ENCODE measurements at places on chromosomes 5 and 9. TPM values are rescaled to one million over a fixed set of nuclear protein-coding genes. Genes with fewer than 3 reads are reported as not detected.

- DNase-seq = no peak
Measured at GRCh38 chr9:109789556-109789955, 9.6 kb downstream of the PALM2AKAP2 start.

PFN3 gene
- not detected for total RNA-seq

FCHSD1 gene
- 17.4 TPM for total RNA-seq

- DNase-seq = peak; percentile 87
Measured at GRCh38 chr9:127785933-127786772, at the start of gene CDK9. Gene CDK9, plus strand, starts transcription at chr9:127786034. Its CDS starts 115 bp downstream, at chr9:127786149.

DNA sequence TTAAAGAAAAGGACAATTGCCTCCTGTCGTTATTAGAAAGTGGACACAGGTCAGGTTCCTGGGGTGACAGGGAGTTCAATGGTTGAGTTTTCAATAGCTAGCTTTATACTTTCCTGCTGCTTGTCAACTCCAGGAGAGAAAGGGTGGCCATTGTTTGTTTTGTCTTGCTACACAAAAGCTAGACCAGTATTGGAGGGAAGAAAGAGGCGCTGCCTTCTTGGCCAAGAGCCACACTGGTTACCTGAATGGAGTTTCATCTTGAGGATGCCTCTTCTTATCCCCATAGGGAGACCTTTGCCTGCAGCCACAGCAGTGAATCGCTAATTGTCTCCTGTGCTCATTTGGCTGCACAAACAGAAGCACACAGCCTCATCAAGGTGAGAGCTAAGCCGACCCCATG lies 279.4 kb upstream of the GRIA1 start:
- DNase-seq = no peak

ERGIC1 gene
- 98.4 TPM for total RNA-seq

DNA sequence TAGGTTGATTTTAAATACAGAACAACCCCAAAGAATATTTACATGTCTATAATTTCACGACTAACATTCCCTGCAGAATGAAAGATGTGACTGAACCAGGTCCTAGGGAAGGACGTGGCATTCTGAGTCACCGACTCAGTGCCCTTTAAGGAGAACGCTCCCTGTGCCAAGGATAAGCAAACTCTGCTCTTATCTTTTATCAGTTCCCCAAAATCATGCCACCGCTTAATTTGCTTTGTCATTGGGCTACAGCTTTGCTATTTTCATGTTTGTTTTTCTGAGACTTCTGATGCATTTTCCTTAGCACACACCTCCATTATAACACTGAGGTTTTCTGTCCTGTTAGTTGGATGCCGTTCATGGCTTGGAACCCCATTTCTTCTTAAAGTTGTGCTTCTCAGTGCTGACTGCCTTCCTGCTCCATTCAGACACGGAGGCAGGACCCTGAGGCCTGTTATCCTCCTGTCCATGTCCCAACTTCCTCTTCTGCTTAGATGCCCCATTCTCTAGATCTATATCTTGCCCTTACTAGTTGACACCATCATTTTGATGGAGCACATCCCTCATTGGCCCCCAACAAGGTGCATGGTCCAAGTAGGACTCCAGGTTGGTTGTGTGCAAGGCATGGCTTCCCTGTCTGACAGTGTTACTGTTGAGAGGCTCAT lies 11.2 kb upstream of the SEMA4D start:
- DNase-seq = no peak

DNA sequence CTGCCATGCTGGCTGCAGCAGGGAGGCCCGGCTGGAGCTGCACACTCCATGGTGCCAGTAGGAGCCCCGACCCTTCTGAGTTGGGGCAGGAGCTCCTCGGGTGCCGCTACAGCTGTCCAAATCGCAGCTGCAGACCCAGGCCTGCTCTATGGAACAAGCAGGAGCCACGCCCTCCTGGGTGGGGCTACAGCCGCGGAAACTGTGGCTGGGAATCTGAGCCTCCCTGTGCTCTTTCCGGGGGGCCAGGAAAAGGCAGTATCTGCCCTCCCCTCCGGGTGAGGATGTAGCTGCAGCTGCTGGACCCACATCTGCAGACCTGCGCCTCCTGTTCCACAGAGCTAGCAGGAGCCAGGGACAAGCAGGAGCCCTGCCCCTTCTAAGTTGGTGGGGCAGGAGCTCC lies 278.9 kb upstream of the ACTBL2 start:
- no peak for DNase-seq

GRCh38 chr5:17065458-17065857 lies 129.4 kb upstream of the MYO10 start:
- no peak for DNase-seq

- DNase-seq = no peak
Measured at GRCh38 chr9:136941231-136942111, 3.1 kb downstream of the FBXW5 start.

FOXD4L3 gene
- total RNA-seq = not detected

DNA sequence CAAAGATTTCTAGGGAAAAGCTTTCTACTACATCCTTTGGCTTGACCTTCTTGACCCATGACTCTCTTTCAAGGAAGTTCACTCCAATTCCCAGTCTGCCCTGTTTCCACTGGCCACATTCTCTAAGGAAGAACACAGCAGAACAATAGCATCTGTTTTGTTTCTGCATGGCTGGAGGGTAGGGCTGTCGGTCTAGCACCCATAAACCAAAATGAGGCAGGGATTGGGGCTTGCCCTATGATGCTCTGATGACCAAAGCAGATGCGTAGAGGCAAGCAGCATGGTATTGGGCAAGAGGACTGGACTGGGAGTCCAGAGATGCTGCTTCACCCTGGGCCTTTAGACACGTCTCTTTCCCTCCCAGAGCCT lies 24.1 kb downstream of the GOLGA2 start:
- peak; percentile 8 for DNase-seq

DNA sequence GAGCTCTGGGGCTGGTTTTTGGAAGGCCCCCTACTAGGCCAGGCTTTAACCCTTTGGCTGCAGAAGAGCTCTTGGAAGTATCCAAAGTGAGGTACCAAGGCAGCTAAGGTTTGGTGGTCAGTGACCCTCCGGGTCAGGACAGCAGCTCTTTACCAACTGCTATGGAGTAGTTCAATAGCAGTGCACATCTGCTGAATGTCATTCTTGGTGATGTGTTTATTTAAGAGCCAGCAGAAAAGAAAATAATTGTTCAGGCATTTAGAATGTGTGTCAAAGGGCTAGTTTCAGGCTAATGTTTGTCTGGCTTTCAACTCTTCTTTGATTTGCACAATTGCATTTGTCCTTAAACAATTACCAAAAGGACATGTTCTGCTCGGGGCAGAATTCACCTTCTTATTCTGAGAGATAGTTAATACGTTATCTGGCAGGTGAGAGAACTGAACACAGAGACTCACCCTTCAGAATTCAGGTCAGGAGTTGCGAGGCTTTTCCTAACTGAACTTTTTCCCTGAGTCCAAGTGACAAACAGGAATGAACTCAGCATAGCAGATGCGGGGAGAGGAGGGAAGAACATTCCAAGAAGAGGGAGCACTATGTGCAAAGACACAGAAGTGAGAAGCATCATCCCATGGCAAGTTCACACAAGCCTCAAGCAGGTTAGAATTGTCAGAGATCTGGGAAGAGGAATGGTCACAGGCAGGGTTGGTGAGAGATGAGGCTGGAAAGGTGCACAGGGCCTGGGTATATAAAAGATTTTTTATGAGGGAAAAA lies 556.7 kb upstream of the TLE4 start:
- DNase-seq = no peak

LRRC19 gene
- not detected for total RNA-seq

- no peak for DNase-seq
Measured at GRCh38 chr9:130774183-130774582, 60.9 kb upstream of the ABL1 start.

DNA sequence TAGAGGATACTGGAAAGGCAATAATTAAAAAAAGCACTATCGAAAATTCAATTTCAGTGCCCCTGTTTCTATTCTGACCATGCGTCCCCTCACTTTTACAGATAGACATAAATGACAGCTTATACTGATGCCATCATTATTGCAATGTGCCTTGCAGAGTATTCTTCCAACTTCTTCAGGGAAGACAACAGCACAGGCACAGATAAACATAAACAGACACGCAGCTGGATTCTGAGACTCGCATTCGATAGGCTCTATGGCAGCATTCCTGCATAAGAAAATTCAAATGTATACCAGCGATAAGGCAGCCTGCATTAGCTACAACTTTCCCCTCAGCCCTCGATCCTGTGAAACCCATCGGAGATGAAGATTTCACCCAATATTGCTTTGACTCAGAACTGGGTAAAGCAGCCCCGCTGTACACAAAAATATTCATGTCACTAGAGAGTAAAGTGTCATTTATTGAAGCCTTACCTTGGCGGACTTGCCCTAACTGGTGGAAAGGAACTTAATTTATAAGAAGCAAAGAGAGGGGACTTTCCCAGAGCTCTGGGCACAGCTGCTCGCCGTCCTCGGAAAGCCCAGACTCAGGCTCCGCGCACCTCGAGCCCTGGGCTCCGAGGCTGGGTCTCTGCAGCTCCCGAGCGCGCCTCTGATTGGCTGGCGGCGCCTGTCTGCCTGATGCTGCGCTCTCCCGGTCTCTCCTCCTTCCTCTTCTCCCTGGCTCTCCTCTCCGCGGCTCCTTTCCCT lies at the start of gene CDH18:
Gene CDH18 (minus strand): TSS at position 589 of the 750 bp plus-strand sequence. CDS start 149,214 bp downstream, outside the sequence.
- peak; percentile 50 for DNase-seq

RNF183 gene
- not detected for total RNA-seq

DNA sequence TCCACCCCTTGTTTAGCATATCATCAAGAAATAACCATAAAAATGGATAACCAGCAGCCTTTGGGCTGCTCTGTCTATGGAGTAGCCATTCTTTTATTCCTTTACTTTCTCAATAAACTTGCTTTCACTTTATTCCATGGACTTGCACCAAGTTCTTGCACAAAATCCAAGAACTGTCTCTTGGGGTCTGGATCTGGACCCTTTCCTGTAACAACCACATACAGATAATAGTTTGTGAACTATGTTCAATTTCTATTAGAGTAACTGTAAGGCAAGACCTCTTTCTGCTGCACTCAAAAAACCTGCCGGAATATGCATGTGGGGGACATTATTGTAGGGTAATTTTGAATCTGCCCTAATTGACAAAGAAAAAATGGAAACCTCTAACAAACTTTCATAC lies 66.9 kb upstream of the TMEM215 start:
- DNase-seq = no peak

DNA sequence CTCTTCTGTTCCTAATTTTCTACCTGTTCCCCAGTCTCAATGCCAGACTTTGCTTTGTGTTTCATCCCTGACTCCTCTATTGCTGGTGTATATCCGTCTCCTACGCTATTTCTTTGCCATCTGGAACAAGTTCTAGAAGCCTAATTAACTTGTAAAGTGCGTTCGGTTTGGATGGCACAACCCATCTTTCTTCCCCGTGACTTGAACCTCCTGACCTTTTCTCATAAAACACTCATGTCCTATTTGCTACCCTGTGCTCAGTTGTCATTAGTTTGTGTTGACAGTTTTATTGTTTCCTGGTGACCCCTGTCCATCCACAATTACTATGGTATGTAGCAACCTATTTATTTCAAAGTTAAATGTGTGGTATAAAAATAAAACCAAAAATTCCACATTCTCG lies 323.5 kb downstream of the TLE4 start:
- no peak for DNase-seq

- no peak for DNase-seq
Measured at GRCh38 chr5:156505101-156505500, 178.1 kb downstream of the SGCD start.

DNA sequence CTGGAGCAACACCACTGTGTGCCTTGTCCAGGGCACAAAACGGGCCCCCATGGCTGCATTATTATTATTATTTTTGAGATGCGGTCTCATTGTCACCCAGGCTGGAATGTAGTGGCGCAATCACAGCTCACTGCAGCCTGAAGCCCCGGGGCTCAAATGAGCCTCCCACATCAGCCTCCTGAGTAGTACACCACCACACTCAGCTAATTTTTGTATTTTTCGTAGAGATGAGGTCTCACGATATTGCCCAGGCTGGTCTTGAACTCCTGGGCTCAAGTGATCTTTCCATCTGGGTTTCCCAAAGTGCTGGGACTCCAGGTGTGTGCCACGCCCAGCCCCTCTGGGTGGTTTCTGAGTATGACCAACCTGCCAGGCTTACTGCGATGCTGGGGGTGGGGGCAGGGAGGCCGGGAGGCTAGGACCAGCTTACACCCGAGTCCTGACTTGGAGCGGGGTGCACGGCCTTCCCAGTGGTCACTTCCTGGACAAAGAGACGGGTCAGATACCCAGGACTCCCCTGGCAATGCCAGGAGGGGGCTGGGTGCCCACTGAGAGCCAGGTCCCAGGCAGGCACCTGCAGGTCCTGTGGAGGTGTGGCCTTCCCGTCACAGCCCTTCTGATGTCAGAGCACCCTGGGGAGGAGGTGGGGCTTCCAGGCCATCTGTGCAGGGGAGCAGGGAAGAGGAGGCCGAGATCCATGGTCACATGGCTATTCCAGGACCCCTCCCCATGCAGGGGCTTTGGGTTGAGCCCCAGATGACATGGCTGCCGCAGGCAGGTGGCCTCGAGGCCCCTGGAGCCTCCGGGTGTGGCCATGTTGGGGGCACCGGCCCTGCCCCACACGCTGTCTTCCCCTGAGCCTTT lies 8.3 kb upstream of the NRARP start:
- DNase-seq = no peak

PCDHGB2 gene
- 1.5 TPM for total RNA-seq

LCN15 gene
- total RNA-seq = 0.05 TPM

SIT1 gene
- not detected for total RNA-seq

IGFBPL1 gene
- total RNA-seq = 7.9 TPM

DNA sequence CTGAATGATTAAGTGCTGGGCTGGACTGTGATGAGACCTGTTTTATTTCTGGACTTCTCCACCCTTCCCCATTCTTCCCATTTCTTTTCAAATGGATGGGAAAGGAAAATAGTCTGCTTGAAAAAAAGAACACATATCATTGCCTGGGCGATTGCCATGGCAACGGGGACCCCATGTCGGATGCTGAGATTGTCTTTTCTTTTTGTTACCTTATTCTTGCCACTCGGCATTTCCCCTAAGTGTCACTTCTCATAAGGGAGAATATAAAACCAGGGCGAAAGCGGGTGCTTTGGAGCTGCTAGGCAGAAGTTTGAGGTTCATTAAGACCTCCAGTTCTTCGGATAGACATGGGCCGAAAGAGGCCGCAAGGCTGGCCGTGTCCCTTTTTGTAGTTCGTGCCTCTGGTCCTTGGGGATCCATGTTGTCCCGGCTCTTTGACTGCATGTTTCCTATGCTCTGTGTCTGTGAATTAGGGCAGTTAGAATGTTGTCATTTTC lies 763 bp downstream of the FGD3 start:
- DNase-seq = no peak

- no peak for DNase-seq
Measured at GRCh38 chr5:170330568-170331054, 33.0 kb upstream of the LCP2 start.

GABRA1 gene
- total RNA-seq = not detected

TRPM3 gene
- total RNA-seq = 3.9 TPM

DNA sequence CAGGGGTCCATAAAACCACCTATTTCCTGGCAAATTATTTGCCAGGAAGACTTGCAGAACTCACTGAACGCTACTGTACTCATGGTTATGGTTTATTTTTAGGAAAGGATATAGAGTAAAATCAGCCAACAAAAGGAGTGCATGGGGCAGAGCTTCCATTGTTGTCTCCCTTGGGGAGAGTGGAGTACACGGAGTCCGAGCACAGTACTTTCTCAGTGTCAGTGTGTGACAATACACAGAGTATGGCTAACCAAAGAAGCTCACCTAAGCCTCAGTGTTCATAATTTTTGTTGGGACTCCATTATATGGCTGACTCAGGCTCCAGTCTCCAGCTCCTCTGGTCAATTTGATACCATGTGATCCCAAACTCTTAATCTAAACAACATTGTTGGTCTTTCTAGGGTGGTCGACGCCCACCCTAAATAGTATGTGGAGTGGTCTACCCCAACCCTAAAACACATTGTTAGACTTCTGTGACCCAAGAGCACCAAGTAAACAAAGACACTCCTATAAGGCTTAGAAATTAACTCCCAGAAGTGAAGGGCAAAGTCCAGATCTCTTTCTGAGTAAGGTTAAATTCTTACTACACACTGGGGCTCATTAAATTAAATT lies 74.9 kb downstream of the SLC44A1 start:
- no peak for DNase-seq

Measured in SK-MEL-5 (cell line).